ENCODE measurements at places on chromosomes 12 and 14.

- no peak for DNase-seq
These were observed 871.1 kb upstream of the MGAT4C start for GRCh38 chr12:87127272-87127671.

DNA sequence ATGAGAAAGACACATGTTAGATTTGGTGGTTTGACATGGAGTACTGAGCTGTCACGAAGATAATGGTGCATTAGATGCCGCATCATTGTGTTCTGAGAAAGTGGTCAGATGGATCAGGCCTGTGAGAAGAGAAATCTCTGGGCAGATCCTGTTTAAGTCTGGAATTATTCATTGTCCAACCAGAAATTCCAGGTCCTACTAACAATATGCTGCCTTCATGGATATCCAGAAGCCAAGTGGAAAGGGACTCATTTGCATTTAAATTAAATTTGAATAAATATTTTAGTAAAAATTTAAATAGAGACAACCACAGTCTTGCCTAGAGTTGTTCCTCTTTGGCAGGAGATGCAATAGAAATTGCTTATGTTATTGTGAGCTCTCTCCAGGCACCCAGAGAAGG is 330.5 kb upstream of the TMEM132C start:
- no peak for DNase-seq

DNA sequence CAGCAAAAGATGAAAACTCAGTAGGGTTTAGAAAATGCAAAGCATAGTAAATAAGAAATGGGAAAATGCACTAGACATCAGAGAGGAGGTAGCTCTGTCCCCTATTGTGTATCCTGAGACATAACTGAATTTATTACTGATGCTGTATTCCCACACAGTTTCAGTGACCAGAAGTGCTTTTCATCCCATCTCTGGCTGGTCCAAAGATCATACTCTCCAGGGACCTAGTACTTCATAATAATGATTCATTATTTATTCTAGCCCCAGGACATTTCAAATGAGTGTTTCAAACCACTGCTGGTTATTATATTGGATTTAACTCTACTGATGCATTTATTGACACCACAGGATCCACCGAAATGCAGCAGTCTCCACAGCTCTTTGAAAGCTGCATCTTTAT is 163.3 kb downstream of the PAWR start:
- no peak for DNase-seq

- DNase-seq, result no peak
These were observed 36.7 kb upstream of the TMEM233 start for GRCh38 chr12:119556854-119557253.

DNA sequence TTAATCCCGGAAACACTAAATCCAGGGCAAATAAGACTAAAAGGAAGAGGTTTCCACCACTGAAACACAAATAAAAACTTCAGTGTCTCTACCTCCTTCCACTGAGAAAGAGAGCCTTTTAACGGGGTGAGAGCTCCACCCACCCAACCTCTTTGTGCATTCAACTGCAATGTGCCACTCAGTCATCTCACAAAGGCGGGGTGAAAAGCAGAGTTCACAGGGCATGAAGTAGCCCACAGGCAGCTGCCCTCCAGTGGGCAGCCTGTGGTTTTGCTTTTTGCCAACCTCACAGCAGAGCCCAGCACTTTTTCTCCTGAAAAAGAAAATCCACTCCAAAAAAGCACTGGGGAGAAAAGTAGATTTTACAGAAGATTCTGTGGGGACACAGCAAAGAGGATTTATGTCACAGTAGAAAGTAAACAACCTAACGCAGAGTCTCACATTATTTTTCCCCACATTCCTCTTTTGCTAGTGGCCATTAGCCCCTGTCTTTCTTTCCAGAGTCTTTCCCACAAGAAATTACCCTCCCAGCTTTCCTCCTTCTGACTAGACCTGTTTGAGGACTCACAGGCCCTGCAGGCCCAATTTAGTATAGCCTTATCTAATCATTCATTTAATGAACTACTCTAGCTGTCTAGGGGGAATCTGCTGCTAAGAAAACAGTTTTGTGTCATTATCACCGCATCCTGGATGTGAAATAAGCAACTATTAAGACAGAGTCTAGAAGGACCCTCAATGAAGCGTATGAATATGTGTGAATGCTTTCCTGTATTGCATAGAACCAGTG is 753.8 kb upstream of the FOXG1 start:
- no peak for DNase-seq

DNA sequence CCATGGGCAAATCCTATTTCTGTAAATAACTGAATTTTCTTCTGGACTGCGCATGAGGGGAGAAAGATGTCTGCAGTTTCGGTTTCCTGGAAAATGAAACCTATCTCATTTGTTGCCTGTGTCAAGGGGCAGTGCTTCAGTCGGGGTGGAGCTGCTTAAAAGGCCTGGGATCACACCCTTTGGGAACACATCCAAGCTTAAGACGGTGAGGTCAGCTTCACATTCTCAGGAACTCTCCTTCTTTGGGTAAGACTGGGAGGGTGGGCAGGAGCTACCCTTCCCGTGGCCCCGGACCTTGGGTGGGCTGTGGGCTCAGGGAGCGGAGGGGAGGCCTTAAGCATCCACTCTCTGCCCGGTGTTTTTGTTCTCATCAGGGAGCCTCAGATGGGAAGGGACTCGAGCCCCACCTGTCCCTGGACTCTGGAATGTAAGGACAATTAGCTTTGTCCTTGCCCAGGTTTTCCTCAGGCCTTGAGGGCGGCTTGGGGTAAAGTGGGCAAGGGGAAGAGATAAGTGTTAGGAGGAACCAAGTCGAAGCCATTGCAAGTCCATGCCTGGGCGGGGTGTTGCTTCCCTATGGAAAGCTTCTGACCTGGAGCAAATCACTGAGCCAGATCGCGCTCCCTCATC is at the start of gene IFI27:
TSS of gene IFI27 (plus strand) at position 185 of the 630 bp plus-strand sequence.
- no peak for DNase-seq

- no peak for DNase-seq
These were observed 152.8 kb downstream of the RIMBP2 start for GRCh38 chr12:130563323-130563722.

DNA sequence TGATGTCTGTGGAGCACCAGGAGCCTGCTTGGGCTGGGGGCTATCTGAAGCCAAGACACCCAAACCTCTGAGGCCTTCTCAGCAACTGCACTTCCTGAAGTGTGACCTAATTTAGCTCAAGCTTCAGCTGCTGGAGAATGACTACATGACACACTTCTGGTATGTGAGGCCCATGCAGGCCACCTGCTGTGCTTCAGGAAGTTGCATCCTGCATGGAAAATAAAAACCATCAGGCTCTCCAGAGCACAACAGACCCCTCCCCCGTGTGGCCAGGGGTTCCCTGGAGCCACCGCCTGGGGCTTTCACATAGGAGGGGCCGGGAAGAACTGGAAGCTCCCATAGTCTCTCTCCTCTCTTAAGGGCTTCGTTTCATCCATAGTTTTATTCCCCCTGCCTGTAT is 217.7 kb downstream of the SLC15A4 start:
- DNase-seq, result no peak

- DNase-seq, result no peak
These were observed 181.8 kb upstream of the MYL2 start for GRCh38 chr12:111102102-111102739.

- DNase-seq, result no peak
These were observed 29.9 kb downstream of the LRP6 start for GRCh38 chr12:12236896-12237295.

- DNase-seq, result no peak
These were observed 41.6 kb downstream of the CHST11 start for GRCh38 chr12:104498211-104498801.

- peak; percentile 36 for DNase-seq
These were observed 58.6 kb downstream of the SLC38A1 start for GRCh38 chr12:46209914-46210872.

DNA sequence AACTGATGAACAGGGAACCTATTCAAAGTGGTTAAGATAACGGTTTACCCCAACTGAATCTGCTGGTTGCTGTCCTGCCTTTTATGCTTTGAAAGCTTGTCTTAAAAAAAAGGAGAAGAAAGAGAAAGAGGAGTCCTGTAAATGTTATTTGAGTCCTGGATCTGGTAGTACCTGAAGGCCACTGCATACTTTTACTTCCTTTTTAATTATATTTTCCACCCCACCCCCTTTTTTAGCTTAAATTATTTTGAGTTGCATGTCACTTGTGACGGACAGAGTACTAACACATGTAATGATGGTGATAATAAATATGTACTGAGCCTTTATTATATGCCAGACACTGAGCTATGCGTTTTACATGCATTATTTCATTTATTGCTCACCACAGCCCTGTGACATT is 2.5 kb upstream of the AMIGO2 start:
- no peak for DNase-seq

DNA sequence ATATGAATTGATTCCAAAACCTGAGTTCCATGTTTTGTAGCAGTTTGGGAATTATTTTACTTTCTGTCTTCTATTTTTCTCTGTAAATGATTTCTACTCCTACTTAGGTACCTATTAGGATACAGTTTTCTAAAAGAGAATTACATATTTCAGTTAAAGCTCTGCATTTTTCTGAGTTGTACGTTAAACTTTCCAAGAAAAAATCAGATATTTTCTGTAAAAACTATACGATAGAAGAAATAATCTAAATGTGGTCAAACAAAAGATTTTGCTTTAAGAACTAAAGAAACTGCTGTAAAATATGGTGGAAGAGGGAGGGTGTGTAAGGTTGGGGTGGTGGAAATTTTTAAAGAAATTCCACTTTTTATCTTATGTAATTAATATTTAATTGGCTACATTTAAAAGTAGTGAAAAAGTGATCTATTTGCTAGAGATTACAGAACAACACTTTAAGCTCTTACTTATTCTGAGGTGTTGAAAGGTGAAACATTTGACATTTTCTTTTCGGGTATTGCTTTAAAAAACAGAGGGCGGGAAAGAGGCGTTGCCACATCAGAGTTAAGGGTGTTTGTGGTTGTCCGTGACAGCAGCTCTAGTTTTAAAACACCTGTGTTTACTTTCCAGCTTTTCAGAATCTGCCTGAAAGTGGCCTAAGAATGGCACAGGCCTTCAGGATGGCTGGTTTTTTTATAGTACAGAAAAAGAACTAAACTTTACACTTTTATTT is 187.3 kb downstream of the MIPOL1 start:
- DNase-seq, result no peak

DNA sequence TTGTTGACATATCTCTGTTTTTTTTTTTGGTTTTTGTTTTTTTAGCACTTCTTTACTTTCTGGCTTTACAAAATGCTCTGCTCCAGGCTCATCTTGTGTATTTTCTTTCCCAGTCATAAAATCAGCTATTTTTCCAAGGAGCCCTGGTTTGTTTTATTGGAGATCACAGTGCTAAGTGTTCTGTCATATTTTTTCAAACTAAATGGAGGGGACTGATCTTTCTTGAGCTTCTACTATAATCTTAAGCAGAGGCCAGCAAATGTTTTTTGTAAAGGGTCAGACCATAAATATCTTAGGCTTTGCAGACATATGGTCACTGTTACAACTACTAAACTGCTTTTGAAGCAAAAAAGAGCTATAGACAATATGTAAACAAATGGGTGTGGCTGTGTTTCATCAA is 30.6 kb upstream of the LIN7A start:
- DNase-seq, result no peak

GRCh38 chr12:121837680-121838079 is 21.0 kb downstream of the HPD start:
- no peak for DNase-seq

DNA sequence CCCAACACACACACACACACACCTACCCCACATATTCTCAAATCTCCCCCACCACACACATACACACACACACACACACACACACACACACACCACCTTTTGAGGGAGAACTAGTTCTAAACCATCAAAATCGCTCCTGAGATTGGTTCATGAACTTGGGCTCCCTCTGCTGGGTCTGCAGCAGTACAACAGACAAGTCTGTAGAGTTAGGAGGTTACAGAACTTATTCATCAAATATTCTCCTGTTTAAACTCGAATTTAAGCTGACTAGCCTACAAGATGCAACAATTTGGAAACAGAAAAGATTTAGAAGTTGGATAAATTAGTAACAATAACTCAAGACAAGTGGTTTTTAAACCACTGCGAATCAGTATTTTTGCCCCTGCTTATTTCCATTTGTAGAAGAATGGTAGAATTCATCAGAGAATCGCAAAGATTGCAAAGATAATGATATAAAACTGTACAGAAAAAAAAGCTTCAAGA is 136.4 kb upstream of the USP15 start:
- no peak for DNase-seq

DNA sequence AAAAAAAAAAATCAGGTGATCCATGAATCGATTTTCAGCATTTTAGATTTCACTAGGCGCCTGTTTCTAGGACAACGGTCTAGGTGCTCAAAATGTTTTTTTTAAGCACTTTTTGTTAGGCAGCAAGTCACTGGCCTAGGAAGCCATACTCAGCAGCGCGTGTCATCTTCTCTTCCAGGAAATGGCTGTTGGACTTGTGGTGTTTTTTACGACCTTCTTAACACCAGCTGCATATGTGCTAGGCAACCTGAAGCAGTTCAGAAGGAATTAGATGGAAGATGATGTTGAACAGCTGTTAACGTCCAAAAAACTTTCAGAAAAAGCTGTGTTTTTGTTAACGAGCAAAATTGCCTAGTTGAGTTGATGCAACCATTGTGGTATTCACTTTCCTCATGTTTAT is 868 bp downstream of the COX8C start:
- DNase-seq, result no peak

GRCh38 chr12:7189398-7190267 is at the start of gene PEX5:
Gene PEX5 (plus strand): TSS chr12:7189686. CDS start chr12:7190378, 692 bp downstream.
- DNase-seq, result peak; percentile 83

GRCh38 chr14:22271838-22272799 is 316.9 kb downstream of the DAD1 start:
- DNase-seq, result no peak

DNA sequence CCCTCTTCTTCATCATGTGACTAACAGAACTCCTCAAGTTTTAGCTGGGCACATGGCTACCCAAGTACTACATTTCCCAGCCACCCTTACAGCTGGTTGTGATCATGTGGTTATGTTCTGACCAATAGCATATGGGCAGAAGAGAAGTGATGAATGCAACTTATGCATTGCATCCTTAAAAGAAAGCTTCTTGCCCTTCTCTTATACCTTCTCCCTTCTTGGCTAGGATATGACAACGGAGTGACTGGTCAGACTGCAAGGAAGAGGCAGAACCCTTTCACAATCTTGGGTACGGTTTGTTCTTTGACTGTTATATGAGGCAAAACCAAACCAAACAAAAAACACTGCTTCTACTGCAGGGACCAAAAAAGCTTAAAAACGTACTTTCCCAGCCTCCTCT is 66.5 kb upstream of the MAX start:
- DNase-seq, result no peak

DNA sequence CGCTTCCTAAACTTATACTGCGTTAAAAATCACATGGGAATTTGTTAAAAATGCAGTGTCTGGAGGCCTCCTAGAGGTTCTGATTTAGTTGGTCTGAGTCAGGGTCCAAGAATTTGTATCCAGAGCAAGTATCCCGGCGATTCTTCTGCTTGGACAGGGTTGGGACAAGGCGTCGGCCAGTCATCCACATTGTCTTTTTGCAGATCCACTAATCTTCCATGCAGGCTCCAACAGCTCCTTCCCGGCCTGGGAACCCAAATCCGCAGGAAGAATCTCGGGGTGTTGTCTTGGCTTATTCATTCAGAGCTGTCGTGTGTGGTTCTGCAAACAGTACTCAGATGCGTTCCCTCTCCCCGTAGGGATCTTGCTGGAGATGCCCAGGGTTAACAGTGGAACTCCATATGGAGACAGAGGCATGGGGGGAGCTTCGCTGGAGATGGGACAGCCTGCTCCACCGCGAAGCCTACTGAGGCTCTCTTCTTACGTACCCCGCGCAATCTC is 25.3 kb downstream of the GPRC5D start:
- DNase-seq, result no peak

GRCh38 chr12:115354007-115354890 is 670.3 kb upstream of the TBX3 start:
- DNase-seq, result no peak

GRCh38 chr12:3229577-3229976 is 152.4 kb downstream of the TSPAN9 start:
- no peak for DNase-seq
